ENCODE measurements at places on chromosomes 13 and 19.

- DNase-seq, result no peak
Measured at GRCh38 chr13:59587030-59587429, 576.7 kb downstream of the DIAPH3 start.

- peak; percentile 6 for DNase-seq
Measured at GRCh38 chr13:50529154-50529882, 314.2 kb downstream of the DLEU7 start.

DNA sequence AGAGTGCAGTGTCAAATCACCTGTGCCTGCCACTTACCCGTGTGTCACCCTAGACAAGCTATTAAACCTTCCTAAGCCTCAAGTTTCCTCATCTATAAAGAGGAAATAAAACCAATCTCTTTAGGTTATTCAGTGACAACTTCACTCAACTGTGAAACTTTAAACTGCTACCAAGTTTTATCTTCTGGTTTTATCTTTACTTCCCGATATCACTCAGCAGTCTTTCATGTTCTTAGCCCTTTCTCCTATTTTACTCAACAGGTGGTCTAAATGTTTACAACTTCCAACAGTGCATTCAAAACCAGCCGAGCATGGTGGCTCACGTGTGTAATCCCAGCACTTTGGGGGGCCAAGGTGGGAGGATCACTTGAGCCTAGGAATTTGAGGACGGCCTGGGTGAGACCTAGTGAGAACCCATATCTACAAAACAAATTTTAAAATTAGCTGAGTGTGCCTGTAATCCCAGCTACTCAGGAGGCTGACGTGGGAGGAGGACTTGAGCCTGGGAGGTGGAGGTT, 59.6 kb downstream of the GPALPP1 start:
- DNase-seq, result no peak

DNA sequence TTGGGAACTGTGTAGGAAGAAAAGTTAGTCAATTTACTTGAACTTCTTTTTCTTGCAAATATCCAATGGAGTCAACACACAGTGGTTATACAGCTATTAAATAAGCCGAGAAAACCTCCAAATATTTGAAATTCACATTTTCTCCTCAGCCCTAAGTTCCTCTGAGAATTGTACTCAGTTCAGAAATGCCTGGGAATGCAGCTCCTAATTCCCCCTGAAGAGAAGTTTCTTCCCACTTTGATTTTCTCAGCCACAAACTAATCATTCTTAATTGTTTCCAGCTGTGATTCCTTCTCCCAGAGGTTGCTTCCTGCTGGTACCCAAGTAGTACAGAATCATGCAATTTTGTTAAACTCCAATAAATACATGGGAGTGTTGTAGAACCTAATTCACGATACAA, 246.1 kb upstream of the MIR17HG start:
- DNase-seq, result no peak

GRCh38 chr19:6059988-6060599, 50.2 kb downstream of the RFX2 start:
- DNase-seq, result no peak

DNA sequence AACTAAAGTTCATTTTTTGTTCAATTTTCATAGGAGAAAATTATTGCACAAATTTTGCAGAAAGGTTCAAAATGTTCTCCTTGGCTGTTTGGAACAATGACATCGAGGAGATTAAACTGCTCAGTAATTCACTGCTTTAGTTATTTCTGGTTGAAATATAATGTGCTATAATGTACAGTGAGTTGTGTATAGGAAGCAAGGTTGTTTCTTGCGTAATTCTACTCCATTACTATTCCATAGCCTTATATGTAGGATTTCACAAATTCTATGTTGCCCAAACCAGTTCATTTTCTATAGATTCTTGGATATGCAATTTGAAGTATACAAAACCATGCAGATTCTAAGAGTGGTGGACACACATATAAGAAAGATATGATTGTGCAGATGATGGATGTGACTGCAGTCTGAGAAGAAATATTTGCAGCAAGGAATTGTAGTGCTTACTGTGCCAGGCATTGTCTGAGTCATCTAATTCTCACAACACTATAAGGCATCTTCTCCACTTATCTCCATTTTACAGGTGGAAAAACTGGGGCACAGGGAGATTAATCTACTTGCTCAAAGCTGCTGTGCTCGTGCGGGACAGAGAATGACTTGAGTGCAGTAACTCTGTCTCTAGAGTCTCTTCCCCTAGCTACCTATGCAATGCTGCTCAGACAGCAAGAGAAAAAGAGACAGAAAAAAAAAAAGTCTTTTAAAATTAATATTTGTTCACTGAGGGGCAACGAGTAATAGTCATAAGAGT, 515.5 kb downstream of the MYO16 start:
- no peak for DNase-seq

DNA sequence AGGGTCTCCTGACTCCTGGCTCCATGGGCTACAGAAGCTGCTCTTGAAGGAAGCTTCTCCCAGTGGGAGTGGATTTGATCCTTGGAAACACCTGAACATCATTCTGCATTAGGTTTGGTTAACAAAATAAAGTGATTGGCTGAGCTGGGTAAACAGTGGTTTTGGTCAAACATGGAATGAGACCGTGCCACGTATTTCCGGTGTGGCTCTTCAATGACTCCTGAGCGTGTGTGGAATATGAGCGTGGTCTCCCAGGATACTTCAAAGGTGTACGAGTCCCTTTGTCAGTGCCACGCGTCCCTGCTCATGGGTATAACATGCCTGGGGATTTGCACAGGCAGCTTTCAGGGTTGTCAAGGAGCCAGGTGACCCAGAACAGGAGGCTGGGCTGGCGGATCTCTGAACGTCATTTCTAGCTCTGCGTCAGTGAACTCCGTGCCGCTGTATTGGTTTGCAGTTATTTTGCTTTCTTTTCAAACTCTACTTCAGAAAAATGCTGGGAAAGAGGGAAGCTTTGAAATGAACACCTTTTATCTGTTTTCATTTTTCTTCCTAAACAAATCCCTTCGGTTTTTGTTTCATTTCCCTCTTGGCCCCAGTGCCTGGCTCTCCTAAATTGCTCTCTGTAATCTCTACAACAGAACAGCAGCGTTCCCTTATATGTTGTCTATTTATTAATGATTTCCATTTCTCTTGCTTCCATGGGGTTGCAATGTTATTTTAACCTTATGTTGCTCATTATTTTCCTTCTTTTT, 26.3 kb upstream of the GJB6 start:
- DNase-seq, result no peak

GRCh38 chr19:46674416-46675178, 13.6 kb upstream of the DACT3 start:
- no peak for DNase-seq

DNA sequence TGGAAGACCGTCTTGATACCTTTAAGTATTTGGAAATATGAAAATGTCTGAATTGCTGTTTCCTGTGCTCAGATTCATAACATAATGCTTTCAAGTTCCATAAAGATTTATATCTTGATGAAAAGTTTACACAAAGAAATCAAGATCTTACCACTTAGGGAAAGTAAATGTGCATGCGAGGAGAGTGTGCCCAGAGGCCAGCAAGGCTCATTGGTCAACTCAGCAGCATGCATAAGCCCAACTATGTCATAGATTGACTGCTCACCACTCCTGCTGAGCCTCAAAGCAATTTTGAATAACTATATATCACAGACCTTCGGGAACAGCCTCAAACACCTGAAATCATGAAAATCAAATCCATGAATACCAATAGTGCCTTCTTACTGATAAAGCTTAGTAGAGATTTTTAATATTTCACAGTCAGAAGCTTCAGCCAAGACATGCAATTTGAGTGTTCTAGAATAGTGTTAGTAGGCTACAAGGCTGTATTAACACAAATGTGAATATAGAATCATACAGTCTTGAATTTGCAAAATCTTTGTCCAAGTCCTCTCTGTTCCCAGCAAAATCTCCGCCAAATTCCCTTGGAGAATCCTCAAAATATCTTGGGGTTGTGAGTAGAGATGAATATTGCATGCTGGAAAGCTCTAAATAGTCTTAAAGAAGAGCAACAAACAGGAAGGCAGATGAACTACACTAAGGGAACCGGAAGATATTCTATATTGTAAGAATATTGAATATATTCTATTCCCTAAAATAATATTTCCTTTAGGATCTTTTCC, 124.1 kb downstream of the DCLK1 start:
- no peak for DNase-seq

- no peak for DNase-seq
Measured at GRCh38 chr13:26962671-26963070, 202.1 kb upstream of the GPR12 start.

GRCh38 chr13:71368336-71368735, 498.7 kb downstream of the DACH1 start:
- DNase-seq, result no peak

DNA sequence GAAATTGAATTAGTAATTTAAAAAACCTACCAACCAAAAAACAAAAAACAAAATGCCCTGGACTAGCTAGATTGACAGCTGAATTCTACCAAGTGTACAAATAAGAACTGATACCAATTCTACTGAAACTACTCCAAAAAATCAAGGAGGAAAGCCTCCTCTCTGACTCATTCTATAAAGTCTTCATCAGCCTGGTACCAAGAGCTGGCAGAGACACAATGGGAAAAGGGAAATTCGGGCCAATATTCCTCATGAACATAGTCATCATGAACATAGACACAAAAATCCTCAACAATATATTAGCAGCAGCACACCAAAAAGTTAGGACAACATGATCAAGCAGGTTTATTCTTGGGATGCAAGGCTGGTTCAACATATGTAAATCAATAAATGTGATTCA, 2667.7 kb upstream of the PCDH20 start:
- DNase-seq, result no peak

DNA sequence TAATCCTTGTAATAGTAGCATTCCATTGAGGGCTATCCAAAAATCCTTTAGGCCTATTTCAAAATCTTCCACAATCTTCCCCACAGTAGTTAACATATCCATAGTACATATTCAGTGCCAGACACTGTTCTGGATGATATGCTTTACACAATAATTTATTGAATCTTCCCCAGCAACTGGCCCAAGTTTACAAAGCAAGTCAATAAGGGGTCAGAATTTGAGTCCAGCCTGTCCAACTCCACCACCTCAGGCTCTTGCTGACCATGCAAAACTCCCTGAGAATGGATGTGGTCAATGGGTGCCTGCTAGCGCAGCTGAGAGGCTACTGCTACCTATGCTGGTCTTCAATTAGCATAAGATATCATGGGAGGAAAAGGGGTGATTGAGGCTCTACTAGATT, 529.6 kb downstream of the FGF9 start:
- DNase-seq, result no peak

DNA sequence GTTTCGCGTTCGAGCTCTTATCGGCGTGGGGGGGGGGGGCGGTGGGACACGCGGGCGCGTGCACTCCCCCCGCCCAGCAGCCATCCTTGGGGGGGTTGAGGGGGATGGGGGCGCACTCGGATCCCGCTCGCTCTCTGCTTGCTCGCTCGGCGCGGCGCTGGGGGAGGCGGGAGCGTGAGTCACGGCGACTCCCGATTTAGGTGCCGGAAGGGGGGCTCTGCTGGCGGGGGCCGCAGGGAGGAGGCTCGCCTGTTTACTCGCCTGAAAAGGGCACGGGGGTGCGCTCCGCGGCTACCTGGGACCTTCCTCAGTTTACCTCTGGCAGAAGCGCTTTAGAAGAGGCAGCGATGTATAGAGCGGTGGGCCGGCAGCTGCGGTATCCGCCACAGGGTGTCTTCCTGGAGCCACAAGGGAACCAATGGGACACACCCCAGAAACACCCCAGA, 1.1 kb upstream of the PDE4A start:
- no peak for DNase-seq

GRCh38 chr19:15396436-15396835, 16.8 kb upstream of the AKAP8 start:
- DNase-seq, result no peak

- DNase-seq, result no peak
Measured at GRCh38 chr19:17686592-17687024, 1.5 kb downstream of the UNC13A start.

DNA sequence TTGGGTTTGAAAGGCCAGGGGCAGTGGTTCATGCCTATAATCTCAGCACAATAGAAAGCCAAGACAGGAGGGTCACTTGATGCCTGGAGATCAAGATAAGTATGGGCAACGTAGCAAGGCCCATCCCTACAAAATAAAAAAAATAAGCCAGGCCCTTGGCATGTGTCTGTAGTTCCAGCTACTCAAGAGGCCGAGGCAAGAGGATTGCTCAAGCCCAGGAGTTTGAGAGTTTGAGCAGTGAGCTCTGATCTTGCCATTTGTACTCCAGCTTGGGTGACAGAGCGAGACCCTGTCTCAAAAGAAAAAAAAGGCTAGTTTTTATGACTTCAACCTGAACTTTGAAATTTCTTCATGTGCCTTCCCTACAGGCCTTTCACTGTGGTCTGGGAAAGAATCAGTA, 5.2 kb upstream of the ZNF480 start:
- DNase-seq, result no peak

DNA sequence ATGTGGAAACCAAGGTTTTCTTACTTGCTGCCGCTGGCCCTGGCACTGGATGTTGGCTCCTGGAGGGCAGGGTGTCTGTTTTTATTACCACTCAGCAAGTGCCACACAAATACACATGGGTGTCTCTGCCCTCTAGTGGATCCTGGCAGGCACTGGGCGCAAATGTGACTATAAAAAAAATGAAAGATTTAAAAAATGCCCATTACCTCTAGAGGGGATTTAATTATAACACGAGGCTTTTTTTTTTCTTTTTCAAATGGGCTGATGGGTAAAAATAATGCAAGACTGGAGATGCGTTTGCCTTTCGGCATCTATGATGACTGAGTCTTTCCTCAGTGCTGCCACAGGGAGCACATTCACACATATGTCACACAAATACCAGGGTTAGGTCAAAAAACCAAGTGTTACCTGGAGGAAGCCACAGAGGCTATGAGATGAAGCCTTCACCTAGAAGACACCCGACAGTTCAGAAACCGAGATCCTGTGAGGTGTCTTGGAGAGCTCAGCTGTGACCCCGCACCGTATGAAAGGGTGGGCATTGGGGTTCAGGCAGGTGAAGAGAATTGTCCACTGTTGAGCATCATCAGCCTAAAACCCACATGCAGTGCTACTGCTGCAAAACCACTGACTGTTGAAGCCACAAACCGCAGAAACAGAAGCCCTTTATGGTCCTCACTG, 25.7 kb downstream of the CHAMP1 start:
- no peak for DNase-seq

DNA sequence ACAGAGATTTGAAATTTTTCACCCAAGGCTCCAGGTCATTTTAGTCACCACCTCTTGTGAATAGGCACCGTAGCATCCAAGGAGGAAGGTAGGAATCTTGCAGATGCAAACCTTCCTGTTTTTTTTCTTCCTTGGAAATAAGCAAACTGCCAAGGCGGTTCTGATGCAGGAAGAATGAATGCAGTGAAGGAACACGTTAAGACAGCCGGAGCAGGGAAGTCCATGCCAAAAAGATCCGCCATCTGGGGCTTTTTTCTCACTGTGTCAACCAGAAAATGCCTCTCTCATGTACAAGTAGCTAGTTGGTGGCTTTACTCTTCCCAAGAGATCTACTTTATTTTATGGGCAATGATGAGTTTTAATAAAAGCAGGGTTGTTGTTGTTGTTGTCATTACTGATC, 142.4 kb downstream of the ZIC5 start:
- DNase-seq, result no peak

DNA sequence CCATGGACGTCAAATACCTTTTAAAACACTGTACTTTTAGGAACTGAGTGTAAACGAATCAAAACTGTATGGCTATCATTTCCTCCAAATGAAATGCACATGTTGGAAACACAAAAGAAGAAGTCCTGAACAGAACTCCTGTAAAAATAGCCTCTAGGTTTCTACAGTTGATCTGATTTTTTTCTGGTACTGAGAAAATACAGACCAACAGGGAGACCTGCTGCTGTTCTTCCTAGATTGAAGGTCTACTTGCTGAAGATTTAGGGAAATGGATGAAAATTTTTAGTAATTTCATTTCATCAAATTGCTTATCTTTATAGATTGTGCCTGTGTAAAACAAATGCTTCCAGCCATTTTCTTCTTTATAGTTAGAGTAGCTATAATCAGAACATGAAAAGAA, 520.4 kb downstream of the SLITRK6 start:
- no peak for DNase-seq

Measured in stimulated activated CD4-positive, alpha-beta T cell treated with anti-CD3 and anti-CD28 coated beads, Interleukin-1b, Interleukin-23, amount 100 ng/mL, for 4 hours (primary cell).